ENCODE measurements at places on chromosomes 11 and 22.
A peak's percentile ranks its signal among the peaks of the same experiment; 100 is the strongest.

DNA sequence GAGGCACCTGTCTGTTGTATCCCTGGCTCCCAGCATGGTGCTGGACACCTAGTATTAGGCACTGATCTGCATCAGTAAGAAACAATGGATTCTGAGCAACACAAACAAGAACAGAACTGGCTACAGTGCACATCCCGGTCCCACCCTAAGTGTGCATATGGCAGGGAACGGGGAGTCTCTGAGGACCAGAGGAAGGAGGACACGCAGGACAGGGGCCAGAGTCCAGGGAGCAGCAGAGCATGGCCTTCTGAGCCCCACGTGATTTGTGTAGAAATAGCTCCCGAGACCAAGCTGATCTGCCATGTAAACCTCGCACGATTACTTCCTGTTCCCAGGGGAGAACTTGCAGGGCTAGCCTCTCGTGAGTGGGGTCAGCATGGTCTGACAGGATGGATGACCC, 12.7 kb upstream of the SNX32 start:
- DNase-seq, result peak; percentile 74

DNA sequence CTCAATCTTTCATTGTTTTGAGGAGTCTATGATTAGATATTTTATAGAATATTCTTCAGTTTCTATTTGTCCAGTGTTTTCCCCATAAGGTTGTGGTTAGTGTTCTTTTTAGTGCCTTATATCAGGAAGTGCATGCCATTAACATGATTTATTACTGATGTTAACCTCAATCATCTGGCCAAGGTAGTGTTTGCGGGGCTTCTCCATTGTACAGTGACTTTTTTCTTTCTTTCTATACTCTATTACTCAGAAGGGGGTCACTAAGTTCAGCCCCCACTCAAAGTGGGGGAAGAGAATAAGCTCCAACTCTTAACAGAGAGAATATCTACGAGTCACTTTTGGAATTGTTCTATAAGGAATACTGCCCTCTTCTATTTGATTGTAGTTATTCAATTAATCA, 415.8 kb downstream of the DYNC2H1 start:
- no peak for DNase-seq

- no peak for DNase-seq
These were observed 7.4 kb upstream of the SHANK3 start for GRCh38 chr22:50665212-50665611.

DNA sequence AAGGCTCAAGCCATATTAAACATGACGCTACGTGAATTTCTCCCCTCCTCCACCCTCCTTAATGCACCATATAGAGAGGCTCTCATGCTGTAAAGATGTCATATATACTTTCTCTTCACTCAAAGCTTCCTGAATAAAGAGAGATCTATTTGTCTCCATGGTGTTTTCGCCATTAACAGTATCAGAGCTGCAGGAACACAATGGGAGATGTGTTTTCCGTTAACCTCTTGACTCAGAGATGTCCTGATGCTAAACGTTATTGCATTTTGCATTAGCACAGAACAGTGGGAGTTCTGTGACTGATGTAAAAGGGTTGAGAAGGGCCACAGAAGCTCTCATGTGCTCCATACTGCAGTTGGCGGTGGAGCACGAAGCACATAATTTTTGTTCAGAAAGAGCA, 25.7 kb upstream of the BLID start:
- no peak for DNase-seq

DNA sequence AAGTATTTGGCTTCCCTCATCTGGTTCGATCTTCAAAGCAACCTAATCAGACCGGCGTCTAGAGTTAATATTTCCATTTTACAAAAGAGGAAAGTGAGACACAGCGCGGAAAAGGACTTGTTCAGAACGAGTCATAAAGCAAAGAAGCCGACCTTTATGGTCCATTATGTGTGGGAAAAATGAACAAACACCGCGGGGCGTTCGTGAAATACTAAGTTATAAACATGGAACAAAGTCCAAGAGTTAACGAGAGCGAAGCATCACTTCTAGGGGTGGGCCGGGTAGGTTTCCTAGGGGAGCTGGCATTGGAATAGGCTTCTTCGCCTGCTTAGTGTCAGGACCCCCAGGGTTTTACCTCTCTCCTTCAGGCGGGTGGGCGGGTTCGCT, 575 bp downstream of the DUSP18 start:
- peak; percentile 9 for DNase-seq

- DNase-seq, result no peak
These were observed 62.5 kb upstream of the OR4B1 start for GRCh38 chr11:48154151-48154550.

GRCh38 chr22:45507798-45508197, 5.1 kb downstream of the FBLN1 start:
- no peak for DNase-seq

- no peak for DNase-seq
These were observed 7.3 kb upstream of the ADAMTS8 start for GRCh38 chr11:130435671-130436070.

GRCh38 chr22:42994917-42995562, 19.9 kb downstream of the PACSIN2 start:
- DNase-seq, result peak; percentile 98

GRCh38 chr22:25841775-25842174, 99.8 kb downstream of the MYO18B start:
- DNase-seq, result no peak

- DNase-seq, result no peak
These were observed 86.1 kb downstream of the ARHGAP8 start for GRCh38 chr22:44838316-44839016.

DNA sequence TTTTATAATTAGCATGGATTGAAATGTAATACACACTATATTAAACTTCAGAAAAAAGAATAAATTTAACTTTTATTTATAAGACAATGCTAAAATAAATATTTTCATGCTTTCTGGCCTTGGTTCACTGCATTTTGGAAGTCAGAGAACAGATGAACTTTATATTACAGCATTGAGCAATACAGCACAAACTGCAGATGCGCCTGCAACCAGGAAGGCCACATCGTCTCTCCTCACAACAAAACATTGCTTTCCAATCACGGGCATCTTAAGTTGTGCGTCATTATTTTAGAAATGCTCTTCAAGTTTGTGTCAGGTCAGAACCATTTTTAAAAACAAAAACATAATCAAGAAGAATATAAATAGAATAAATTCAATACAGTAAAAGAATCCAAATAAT, 89.3 kb upstream of the CEP126 start:
- no peak for DNase-seq

GRCh38 chr11:61771985-61772455, 19.6 kb downstream of the MYRF start:
- no peak for DNase-seq

GRCh38 chr22:43007519-43008102, 7.3 kb downstream of the PACSIN2 start:
- no peak for DNase-seq

GRCh38 chr11:115201111-115201792, 303.0 kb downstream of the CADM1 start:
- DNase-seq, result no peak

- DNase-seq, result no peak
These were observed 10.9 kb downstream of the SRPRA start for GRCh38 chr11:126257764-126258163.

DNA sequence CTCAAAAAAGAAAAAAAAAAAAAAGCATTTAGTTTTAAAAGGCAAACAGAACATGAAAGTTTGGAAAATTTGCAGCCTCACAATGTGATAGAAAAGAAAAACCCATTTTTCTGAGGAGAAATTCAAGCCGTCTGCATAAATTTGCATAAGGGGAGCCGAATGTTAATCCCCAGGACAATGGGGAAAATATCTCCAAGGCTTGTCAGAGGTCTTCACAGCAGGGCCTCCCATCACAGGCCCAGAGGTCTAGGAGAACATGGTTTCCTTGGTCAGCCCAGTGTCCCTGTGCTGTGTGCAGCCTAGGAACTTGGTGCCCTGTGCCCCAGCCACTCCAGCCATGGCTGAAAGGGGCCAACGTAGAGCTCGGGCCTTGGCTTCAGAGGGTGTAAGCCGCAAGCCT, 109.1 kb downstream of the TRIM44 start:
- DNase-seq, result no peak

GRCh38 chr11:130601141-130601540, 152.7 kb downstream of the ADAMTS15 start:
- peak; percentile 49 for DNase-seq

DNA sequence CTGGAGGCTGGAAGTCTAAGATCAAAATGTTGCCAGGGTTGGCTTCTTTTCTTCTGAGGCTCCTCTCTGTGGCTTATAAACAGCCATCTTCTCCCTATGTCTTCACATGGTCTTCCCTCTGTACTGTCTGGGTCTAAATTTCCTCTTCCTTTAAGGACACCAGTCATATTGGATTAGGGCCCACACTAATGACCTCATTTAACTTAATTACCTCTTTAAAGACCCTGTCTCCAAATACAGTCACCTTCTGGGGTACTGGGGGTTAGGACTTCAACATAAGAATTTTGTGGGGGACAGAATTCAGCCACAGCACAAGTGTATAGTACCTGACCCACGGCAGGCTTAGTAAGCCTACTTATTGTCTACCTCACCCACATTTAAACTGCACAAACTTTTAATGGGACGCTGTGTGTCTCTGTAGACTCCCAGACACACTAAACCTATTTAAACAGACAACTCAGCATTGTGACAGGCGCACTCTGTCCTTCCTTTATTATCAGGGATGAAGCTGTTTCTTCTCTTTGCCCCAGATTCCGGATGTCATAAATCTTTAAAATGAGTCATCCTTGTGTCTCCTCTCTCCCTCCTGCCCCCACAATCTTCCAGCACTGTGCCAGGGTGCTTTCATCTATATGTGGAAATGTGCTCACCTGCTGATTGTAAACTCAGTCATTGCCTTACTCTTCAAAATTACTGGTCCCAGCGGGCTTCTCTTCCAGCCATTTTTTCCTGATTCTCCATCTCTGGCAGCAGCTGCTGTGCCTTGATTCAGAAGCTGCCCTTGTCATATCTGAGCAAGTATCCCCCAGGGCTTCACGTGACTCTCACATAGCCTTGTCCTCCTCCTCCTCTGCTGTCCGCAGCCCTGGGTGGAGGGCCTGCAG, 5.4 kb upstream of the MAPK8IP1 start:
- DNase-seq, result no peak

- DNase-seq, result no peak
These were observed 59.3 kb downstream of the MORC2 start for GRCh38 chr22:30909306-30909705.

GRCh38 chr11:120197251-120197891, 13.5 kb upstream of the OAF start:
- DNase-seq, result no peak

GRCh38 chr11:128859563-128860441, 7.3 kb downstream of the KCNJ1 start:
- peak; percentile 73 for DNase-seq

DNA sequence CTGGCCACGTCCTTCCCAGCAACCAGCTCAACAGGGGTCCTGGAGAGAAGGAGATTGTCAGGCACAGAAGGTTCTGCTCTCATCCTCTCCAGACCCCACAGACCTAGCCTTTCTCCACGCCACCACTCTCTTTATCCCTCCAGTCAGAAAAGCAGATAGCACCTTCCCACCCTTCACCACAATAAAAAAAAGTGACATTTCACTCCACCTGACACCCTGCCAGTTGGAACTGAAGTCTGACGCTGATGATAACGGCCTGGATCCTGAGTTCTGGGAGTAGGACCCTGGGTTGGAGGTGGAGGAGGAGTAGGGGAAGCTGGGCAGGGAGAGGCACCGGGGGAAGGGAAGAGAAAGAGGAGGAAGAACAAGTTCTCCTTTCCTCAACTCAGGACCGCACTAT, 127.5 kb upstream of the ANO1 start:
- peak; percentile 5 for DNase-seq

DNA sequence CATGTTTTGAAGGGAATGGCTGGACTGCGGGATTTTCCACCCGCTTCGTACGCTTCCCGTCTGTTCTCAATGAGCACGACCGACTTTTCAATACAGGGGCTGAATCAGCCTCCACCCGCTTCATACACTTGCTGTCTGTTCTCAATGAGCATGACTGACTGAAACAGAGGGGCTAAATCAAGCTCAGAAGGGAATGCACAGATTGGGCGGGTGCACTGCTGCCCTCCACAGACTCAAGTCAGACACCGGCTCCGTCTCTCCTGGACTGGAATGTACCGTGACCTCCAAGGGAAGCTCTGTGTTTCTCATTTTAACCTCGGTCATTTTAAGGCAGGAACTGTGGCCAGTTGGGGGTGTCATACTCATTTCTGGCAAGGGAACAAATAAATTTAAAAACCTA, 48.5 kb downstream of the BRD1 start:
- DNase-seq, result no peak

DNA sequence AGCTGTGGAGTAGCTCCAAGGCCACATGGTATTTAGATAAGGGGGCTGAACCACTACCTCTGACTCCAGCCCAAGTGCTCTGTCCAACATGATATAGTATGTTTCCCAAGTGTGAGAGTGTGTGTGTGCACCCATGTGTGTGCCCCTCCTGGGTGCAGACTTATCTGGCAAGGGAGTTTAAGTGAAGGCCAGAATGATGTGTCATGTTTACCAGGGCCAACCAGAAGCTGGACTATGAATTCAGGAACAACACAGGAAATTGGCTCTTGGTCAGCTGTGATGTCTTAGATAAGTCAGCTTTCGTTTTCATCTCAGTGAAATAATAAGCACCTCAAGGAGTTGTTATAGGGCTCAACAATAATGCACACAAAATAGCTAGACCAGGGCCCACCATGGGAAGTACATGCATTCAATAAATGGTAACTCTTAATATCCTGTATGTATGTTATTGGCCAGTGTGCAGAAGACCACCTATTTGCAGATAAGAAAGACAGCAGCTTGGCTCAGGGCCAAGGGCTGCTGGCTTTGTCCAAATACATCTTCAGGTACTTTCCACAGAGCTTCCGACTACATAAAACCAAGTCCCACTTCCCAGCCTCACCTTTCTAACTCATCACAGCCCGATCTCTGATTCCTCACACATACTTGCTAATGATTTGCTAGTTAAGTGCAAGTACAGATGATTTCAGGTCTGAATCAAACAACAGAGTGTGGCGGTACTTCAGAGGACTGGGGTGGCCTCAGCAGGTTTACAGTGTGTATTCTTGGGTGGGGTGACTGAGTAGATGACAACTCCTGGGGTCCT, 120.9 kb downstream of the ME3 start:
- DNase-seq, result no peak

- DNase-seq, result peak; percentile 85
These were observed 37.3 kb upstream of the RBFOX2 start for GRCh38 chr22:36065775-36066544.

DNA sequence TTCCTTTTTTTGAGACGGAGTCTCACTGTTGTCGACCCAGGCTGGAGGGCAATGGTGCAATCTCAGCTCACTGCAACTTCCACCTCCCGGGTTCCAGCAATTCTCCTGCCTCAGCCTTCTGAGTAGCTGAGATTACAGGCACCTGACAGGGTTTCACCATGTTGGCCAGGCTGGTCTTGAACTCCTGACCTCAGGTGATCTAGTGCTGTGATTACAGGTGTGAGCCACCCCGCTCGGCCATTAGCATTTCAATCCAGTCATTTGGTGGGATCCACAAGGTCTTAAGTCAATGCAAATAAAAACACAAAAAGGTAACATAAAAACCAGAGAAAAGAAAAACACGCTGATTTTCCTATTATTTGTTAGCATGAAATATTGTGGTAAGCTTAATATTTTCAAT, 1227.2 kb upstream of the TENM4 start:
- no peak for DNase-seq

Measured in suppressor macrophage (primary cell).